Activated CD4-positive, CD25-positive, alpha-beta regulatory T cell (primary cell): ENCODE measurements at places on chromosomes 3 and 15.

GRCh38 chr15:76636059-76636458 lies 269.1 kb downstream of the SCAPER start:
- DNase-seq, result no peak

DNA sequence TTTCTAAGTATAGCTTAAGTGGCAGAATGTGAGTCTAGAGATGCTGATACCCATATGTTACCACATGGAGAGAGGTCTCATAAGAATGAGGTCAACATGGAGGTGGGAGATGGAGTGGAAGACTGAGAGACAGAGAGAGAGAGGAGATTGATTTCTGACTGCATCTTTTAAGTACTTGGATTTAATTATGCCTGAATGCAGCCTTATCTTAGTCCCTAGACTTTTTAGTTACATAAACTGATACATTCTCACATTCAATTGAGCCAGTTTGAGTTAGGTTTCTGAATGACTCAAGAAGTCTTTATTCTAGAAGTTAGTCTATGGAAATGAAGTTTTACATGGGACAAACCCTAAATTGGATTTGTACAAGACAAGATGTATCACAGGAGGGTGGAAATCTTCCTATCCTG lies 58.5 kb upstream of the TNFSF10 start:
- no peak for DNase-seq

DNA sequence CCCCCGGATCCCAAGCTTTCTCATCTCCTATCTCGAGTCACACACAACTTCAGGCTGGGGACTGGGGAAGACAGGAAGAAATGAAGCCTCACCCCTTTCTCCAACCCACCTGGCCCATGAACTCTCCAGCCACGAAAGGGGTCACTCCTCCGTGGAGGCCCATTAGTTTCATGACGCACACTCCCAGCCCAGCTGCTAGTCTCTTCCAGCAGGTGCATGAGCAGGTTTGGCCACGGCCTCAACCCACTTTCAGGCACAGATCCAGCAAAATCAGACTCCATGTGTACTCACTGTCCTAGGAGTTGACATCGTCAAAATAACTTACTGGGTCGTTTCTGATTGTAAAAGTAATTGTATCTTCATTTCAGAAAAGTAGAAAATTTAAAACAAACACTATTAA lies 76.6 kb downstream of the C3orf70 start:
- DNase-seq, result no peak

DNA sequence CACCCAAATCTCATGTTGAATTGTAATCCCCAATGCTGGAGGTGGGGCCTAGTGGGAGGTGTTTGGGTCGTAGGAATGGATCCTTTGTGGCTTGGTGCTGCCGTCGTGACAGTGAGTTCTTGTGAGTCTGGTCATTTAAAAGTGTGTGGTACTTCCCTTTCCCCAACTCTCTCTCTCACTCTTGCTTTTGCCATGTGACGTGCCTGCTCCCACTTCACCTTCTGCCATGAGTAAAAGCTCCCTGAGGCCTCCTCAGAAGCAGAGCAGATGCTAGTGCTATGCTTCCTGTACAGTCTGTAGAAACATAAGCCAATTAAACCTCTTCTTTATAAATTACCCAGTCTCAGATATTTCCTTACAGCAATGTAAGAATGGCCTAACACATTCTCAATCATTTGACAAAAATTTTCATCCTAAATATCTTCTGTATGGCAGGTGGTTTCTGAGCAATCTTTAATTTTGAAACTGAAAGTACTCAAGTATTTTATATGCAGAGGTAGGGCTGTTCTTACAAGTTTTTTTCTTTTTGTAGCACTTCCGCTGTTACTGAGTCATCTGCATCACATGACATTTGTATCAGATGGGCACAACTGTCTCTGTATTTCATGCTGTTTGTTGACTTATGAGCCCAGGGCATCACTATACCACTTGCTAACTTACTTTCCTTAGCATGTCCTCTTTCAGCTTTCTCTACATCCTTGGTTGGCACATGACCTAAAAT lies 8.8 kb downstream of the RPL39L start:
- peak; percentile 1 for DNase-seq

DNA sequence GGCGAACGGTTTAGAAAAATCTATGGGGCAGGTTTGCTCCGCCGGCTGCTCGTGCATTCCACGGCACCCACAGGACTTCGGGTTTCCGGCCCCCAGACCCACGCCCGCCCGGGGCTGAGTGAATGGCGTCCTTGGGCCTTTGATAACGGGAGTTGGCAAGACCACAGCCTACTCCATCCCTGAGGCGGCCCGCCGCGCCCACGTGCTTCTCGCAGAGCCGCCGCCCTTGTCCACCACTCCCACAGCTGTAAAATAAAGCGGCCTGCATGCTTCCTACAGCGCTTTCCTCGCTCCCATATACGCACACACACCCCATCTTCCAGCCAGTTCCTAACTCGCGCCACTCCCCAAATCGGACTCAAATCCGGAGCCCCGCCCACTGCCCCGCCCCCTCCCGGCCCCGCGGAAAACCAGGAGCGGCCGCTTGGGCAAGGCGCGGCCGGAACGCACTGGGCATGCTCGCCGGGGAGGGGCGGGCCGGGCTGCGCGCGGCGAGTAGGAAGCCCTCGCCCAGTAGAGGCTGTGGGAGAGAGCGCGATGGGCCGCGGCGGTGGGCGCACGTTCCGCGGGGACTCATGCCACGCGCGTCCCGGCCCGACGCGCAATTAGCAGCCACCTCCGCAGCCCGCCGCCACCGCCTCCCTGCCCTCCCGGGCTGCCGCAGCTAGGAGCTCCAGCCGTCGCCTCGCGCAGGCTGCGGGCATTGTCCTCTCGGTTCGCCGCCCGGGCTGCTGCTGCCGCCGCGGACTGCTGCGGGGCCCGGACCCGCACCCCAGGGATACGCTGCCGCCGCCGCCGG lies at the start of gene RAP2B:
Gene RAP2B (plus strand): TSS at position 513 of the 799 bp plus-strand sequence. CDS start 468 bp downstream, outside the sequence.
- DNase-seq, result peak; percentile 96

- peak; percentile 91 for DNase-seq
Observed at GRCh38 chr15:40754883-40755811, at the start of gene RMDN3. Gene RMDN3, minus strand, starts transcription at chr15:40755254. Its CDS starts 471 bp downstream, at chr15:40754783.

GRCh38 chr3:64083575-64083974 lies 60.3 kb upstream of the PSMD6 start:
- DNase-seq, result no peak

DNA sequence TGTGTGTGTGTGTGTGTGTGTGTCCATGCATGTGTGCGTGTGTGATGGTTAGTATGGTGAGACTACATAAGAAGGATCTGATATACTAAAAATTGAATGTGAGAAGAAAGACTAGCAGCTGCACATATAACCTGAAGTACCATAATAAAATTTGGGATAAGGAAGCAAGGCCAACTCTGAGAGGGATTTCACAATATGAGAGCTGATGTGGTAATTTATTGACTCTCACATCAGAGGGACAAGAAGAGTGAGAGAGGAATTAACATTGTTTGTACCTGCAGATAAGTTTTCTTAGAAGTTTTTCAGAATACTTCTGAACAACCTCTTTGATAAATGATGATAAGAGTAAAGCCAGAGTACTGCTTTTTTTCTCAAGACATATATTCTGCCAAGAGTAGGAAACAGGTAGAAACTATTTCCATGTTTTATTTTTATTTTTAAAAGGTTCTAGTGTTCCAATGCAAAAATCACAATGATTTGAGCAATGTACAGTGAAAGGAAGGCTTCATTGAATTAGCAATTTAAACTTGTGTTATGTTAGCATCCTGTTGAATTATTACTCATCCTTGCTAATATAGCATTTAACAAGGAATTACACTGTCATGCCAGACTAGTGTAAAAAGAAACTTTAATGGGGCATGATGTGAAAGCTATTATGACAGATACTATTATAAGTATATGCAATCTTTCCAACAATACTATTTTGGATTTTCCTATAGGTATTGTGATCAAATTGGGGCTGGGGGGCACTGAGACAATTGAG lies 415.5 kb upstream of the ARPP21 start:
- DNase-seq, result no peak

GRCh38 chr3:129310111-129311011 lies 31.7 kb downstream of the HMCES start:
- no peak for DNase-seq

GRCh38 chr15:69014454-69014853 lies at the start of gene NOX5:
Gene NOX5, plus strand, starts transcription at chr15:69014695. Its CDS starts 41 bp downstream, at chr15:69014736.
- DNase-seq, result no peak

DNA sequence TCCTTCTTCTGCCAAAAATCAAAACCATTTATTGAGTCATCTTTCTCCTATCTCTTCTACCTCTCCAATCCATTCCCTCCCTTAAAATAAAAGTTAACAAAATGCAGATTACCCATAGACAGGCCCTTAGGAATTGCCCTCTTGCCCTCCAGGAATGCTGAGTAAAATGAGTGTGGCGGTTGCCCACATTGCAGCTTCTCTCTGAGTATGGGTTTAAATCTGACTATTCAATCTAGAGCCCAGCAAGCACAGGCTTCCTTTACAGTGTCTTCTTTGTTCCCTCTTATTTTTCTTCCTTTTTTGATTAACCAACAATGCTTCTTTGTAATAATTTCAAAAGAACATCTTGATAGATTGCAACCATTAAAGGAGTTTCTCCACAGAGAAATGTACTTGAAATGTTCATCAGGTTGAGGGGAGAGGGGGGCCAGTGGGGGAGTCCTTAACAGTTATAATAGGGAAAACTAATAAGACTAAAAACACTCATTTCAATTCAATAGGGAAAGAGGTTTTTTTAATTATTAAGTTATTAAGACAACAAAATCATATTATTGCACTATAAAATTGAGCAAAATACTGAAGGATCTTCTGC lies 135.3 kb upstream of the LMCD1 start:
- DNase-seq, result no peak

GRCh38 chr15:41698779-41699178 lies 38.6 kb downstream of the MGA start:
- no peak for DNase-seq

GRCh38 chr15:36954486-36954885 lies 145.9 kb downstream of the MEIS2 start:
- DNase-seq, result no peak

DNA sequence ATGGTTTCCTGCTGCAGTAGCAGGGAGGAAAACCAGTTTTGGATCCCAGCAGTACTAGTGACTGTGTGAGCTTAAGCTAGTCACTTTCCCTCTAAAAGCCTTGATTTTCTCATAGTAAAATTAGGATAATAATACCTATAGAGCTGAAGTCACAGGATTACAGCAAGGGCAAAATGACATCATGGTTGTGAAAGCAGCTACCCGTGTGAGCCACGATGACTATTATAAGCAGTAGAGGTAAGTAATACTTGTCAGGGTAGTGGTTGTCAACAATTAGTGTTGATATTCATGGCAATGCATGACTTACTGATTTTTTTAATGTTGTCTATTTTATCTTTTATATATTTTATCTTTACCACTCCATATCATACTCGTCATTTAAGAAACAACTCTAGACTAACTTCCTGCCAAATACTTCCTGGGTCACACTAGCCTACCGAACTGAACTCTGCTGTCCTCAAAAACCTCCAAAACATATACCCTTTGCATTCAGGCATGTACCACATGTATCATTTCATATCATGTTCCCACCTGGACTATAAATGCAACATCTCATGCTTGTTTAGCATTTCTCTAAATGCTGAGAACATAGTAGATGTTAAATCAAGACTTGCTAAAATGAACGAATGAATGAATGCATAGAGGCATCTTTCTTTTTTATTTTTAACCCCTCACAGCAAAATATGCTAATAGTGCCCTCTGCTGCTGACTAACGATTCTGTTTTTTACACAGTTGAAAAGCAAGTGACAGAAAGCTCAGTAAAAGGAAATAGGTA lies 172.6 kb downstream of the P3H2 start:
- DNase-seq, result no peak
